WTC11 (cell line): ENCODE measurements at places on chromosomes 6 and 20. TPM values are rescaled to one million over a fixed set of nuclear protein-coding genes. Genes with fewer than 3 reads are reported as not detected.

The KCNK15 gene
- total RNA-seq, result 0.24 to 0.37 TPM (median 0.32 TPM) in 3 replicates

The VSTM2L gene
- total RNA-seq, result 1.7 to 2.1 TPM (median 1.9 TPM) in 3 replicates

The HDGFL1 gene
- total RNA-seq, result not detected in 3 replicates

The SLC22A23 gene
- total RNA-seq, result 33.6 to 38.2 TPM (median 33.8 TPM) in 3 replicates

The ZSCAN31 gene
- total RNA-seq, result 6.6 to 9.1 TPM (median 7.4 TPM) in 3 replicates

The OR12D3 gene
- not detected in 3 replicates for total RNA-seq

The C6orf52 gene
- total RNA-seq, result 0.42 to 1.8 TPM (median 0.50 TPM) in 3 replicates

The SLC32A1 gene
- 0.09 to 0.37 TPM (median 0.25 TPM) in 3 replicates for total RNA-seq

The RIMS1 gene
- 0.69 to 1.1 TPM (median 1.1 TPM) in 3 replicates for total RNA-seq

The ANKRD66 gene
- not detected in 3 replicates for total RNA-seq

The BPIFB4 gene
- total RNA-seq, result not detected in 3 replicates

The AVP gene
- total RNA-seq, result 0.32 to 0.50 TPM (median 0.34 TPM) in 3 replicates

The LHFPL5 gene
- total RNA-seq, result not detected in 3 replicates

The TRIM10 gene
- 0.09 to 0.22 TPM (median 0.16 TPM) in 3 replicates for total RNA-seq

The ADGRG6 gene
- 3.3 to 6.1 TPM (median 5.3 TPM) in 3 replicates for total RNA-seq
